ENCODE measurements at places on chromosomes 6 and 20.

DNA sequence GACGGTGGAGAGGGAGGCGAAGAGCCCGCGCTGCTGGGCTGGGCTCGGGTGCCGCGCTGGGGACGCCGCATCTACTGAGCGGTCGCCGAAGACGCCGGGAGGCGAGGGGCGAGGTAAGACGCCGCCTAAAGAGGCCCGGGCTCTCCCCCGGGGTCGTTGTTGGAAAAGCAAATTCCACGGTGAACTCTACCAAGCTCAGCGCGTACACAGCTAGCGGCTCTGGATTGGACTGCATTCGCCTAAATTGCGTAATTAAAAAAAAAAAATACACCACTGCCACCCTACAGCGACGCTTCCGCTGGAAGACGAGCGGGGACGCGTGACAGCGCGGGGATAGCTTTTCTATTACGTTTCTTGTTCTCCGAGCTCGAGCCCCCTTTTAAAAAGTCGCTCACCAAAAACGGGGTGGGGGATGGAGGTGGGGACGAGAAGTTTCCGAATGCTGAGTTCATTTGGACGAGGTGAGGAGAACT, 92.0 kb upstream of the PRDM1 start:
- DNase-seq = no peak

DNA sequence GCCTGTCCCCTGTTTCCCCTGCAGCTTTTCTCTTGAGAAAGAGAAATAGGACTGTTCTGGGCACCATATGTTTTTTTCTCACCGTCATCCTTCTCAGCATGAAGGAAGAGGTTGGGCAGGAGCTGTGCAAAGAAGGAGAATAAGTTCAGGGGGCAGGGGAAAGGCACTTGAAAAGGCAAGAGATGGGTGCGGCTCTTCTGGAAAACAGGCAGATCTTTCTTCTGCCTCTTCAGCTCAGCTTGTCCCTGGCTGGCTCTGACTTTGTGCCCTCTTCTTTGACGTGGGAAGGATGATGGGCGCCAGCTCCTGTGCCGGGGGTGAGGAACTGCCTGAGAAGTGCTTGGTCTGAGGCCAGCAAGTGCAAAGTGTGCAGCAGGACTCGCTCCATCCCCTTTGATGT, 206.5 kb downstream of the DOK5 start:
- no peak for DNase-seq

GRCh38 chr6:85416049-85416448, 33.8 kb upstream of the NT5E start:
- DNase-seq = no peak

DNA sequence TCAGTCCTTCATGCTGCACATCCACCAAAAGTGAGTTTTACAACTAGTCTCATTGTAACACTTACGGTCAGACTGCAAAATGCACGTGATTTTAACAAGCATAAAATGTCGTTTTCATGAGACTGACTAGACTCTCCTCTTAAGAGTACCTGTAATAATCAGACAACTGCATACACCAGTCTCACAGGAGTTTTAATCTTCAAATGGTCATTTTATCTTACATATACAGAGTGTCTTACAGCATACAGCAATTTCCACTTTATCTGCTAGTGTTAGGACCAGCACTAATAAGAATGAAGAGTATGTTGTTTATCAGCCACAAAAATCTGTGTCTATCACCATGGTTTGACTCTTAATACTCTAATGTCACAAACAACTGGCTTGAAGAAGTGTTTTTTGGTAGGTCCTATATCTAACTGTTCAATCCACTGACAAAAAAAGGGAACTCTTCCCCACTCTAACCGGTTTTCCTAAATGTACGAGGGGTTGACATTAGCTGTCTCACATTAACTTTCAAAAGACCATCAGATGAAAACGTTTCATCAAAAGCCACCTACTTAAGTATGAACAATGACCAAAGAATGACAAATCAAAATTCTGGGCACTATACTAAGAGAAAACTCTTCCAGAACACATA, 1.5 kb upstream of the ASF1A start:
- DNase-seq = no peak

GRCh38 chr6:100267721-100268123, 197.0 kb downstream of the SIM1 start:
- DNase-seq = no peak

- no peak for DNase-seq
Measured at GRCh38 chr6:157937916-157938315, 43.7 kb upstream of the SYNJ2 start.

GRCh38 chr6:140320081-140321080, 945.9 kb upstream of the CITED2 start:
- no peak for DNase-seq

- no peak for DNase-seq
Measured at GRCh38 chr20:63980317-63980805, 571 bp upstream of the PRPF6 start.

- no peak for DNase-seq
Measured at GRCh38 chr20:24942679-24943078, 6.4 kb upstream of the CST7 start.

DNA sequence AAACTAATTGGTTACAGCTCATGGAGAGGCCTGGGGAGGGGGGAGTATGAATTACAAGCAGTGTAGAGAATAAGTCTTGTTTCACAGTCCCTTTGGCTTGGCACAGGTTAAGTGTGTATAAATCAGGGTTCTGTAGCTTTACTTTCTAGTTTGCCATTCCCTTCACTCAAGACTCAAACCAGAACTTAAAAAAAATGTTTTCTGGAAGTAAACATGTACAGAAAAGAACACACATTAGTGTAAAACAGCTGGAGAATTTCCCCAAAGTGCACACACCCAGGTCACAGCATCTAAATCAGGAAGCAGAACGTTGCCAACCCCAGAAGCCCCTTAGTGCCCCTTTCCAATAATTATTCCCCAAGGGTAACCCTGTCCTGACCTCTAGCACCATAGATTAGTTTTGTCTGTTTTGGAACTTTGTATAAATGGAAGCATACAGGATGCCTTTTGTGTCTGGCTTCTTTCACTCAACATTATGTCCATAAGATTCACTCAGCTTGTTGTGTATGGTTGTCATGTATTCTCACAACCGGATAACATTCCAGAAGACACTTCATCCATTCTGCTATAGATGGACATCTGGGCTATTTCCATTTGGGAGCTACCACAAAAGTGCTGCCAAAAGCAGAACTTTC, 33.7 kb upstream of the SCUBE3 start:
- DNase-seq = no peak

- no peak for DNase-seq
Measured at GRCh38 chr6:79802657-79803300, 144.6 kb downstream of the ELOVL4 start.

- DNase-seq = no peak
Measured at GRCh38 chr6:90296341-90297114, at the start of gene BACH2. Gene BACH2, minus strand, starts transcription at chr6:90296843. Its CDS starts 287,999 bp downstream, at chr6:90008844.

GRCh38 chr6:16273256-16273655, 34.9 kb downstream of the GMPR start:
- no peak for DNase-seq
